ENCODE measurements at places on chromosomes 13 and 19.
A peak's percentile ranks its signal among the peaks of the same experiment; 100 is the strongest.

GRCh38 chr19:19515642-19516519 is at the start of gene NDUFA13:
NDUFA13 (plus strand) TSS chr19:19516225; CDS start chr19:19516239, 14 bp downstream.
- DNase-seq = peak; percentile 27

- peak; percentile 95 for DNase-seq
Observed at GRCh38 chr13:27919659-27919933, 204 bp upstream of the PDX1 start.

DNA sequence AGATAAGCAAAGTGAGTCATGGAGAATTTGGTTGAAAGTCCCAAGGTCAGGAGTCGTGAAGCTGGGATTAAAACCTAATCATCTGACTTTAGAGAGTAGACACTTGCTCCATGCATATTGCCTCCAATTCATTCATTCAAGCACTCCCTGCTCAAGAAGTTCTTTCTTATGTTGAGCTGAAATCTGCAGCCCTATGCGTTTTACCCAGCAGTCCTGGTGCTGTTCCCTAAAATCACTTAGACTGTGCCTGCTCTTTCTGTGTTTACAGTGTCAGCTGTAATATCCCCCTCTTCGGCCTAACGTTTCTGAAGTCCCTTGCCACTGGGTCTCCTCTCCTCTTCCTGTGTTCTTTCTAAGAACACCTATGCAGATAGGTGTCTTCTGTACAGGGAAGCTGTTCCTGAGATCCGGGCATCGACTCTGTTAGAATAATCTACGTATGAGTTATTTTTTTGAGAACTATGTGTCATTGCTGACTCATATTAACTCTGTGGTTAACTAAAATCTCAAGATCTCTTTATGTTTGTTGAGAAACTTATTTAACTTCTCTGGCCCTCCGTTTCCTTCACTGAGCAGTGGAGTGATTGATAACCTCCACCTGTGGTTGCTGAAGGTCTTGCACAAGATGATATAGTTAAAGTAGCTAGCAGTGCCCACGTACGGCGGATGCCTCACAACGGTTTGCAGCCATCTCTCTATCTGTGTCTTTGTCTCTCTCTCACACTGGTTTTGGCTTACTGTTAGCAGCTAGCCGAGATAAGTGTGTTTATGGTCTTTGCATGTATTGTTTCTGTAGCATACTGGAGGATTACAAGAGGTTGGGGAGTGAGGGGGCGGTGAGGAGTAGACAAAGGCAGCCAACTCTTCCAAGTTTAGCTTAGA is 4.7 kb downstream of the ALOX5AP start:
- no peak for DNase-seq

GRCh38 chr19:46133777-46134241 is 9.3 kb upstream of the IGFL3 start:
- DNase-seq = no peak

GRCh38 chr13:79678100-79678499 is 197.1 kb downstream of the NDFIP2 start:
- DNase-seq = no peak

DNA sequence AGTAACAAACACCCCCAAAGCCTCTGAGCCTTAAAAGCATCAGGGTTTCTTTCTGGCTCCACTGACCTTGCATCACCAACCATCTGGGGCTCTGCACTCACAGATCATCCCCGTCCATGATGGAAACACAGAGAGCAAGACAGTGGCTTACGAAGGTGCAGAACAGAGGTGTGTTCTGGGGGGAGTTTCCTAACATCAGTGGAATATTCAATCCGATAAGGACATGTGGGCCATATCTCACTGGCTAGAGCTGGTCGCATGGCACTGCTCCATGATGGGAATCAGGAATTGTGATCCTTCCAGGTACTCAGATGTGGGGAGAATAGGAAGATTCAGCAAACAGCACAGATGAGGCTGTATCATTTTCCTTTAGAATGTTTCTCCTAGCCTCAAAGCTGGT is 457.2 kb downstream of the IRS2 start:
- no peak for DNase-seq

- DNase-seq = no peak
Observed at GRCh38 chr13:62781866-62782265, 1366.2 kb upstream of the PCDH20 start.

- no peak for DNase-seq
Observed at GRCh38 chr13:31518645-31519044, 220.7 kb upstream of the RXFP2 start.

DNA sequence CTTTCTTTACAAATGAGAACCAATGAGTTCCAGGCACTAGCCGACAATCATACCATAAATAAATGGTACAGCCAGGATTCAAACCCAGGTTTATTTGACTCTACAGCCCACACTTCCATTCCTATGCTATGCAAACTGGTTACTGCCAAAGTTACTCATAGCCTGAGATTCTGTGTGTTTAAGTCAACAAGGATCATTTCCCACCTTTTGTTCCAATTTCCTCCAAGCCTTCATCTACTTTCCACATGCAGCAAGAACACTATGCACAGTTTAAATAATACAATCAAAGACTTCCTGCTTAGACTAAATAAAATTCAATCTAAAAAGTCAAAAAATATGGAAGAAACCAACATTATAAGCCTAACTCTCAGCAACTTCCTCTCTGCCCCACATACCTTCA is 59.2 kb upstream of the KLF12 start:
- DNase-seq = no peak

GRCh38 chr13:75621147-75621546 is 15.0 kb upstream of the LMO7 start:
- DNase-seq = no peak

DNA sequence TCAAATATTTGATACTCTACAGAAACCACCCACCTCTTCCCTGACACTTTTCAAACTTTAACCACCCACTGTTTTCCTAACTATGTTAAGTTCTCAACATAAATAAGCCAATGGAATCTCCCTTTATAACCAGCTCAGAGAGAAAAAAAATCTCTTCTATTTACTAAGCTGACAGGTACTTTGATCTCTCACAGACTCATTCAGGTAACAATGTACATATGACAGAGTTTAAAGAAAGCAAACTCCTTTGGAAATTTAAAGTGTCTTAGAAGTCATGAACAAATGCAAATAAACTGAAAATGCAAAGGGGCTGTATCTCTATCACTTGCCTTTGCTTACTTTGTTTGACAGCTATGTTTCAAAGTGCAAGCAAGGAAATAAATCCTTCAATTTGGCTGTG is 109.3 kb downstream of the KLF12 start:
- no peak for DNase-seq

DNA sequence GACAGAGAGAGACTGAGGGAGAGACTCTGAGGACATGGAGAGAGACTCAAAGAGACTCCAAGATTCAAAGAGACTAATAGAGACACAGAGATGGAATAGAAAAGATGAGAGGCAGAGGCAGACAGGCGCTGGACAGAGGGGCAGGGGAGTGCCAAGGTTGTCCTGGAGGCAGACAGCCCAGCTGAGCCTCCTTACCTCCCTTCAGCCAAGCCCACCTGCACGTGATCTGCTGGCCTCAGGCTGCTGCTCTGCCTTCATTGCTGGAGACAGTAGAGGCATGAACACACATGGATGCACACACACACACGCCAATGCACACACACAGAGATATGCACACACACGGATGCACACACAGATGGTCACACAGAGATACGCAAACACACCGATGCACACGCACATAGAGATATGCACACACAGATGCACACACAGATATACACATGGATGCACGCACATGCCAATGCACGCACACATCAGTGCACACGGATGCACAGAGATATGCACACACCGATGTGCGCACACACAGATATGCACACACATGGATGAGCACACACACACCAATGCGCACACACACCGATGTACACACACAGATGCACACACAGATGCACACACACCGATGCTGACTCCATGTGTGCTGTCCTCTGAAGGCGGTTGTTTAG is 3.3 kb upstream of the F10 start:
- no peak for DNase-seq

GRCh38 chr13:63337921-63338320 is 1922.3 kb upstream of the PCDH20 start:
- no peak for DNase-seq

- DNase-seq = no peak
Observed at GRCh38 chr13:60690604-60691003, 293.6 kb downstream of the TDRD3 start.

DNA sequence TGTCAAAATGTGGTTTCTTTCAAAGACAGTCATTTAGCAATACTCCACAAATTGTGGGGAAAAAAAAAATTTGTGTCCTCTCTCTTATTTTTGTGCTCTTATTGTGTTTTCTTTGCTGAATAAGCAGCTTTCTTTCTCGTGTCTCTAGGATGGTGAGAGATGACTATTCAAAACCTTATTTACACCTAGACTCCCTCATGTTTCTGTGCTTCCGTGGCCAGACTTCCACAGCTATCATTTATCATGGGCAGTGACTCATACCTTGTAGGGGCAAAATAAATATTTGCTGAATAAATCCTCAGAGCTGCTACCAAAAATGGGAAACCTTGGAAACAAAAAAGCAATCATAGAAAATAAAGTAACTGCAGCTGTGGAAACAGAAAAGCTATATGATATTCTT is 204.9 kb upstream of the MIR17HG start:
- DNase-seq = no peak

DNA sequence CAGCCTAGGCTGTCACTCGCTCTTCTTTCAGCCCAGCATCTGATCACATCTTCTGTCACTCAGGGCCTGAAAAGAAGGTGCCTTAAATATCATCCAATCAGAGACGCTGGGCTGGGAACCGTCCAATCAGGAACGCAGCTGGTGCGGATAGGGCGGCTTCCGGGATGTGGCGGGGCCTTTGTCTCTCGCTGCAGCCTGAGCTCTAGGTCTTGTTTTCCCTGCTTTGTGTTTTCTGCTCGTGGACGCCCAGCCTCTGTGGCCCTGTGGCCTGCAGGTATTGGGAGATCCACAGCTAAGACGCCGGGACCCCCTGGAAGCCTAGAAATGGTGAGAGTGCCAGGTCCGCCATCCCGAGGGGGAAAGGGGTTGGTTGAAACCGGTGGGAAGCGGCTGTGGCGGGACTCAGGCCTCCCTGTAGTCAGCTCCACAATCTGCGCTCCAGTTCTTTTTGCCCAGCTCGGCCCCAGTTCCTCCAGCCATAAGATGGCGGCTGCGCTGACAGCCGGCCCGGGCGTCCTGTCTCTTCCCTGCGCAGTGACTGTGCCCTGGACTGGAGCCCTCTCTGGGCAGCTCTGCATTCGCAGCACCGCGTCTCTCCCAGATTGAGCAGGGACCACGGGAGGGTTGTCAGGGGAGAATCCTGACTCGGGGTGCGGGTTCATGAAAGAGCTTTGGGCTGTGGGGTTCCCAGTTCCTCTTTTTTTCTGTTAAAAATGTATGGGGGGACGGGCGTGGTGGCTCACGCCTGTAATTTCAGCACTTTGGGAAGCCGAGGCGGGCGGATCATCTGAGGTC is at the start of gene ZNF85:
Gene ZNF85 (plus strand): TSS at position 175 of the 795 bp plus-strand sequence. CDS start 150 bp downstream, at position 325.
- DNase-seq = peak; percentile 39

- no peak for DNase-seq
Observed at GRCh38 chr13:21723807-21724505, 53.1 kb downstream of the FGF9 start.

- no peak for DNase-seq
Observed at GRCh38 chr19:10655457-10656312, 1.5 kb downstream of the ILF3 start.

DNA sequence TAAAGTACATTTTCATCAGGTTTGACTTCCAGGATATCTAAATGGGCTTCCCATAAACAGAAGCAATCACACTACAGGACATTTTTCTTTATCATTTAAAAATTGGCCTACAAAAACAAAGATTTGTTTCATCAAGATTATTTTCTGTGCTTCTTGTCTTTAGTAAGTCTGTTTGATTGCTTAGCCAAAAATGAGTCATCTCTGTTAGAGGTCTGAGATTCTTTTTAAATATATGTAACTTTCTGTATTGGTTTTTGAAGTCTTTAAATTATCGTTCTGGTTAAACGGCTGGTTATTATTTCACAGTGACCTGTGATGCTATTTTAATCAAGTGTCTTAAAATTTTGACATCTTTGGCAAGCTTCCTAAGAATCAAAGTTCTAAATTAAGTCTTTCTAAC is 62.7 kb downstream of the SLITRK1 start:
- DNase-seq = no peak

- DNase-seq = no peak
Observed at GRCh38 chr19:46739290-46739771, 6.5 kb upstream of the FKRP start.

GRCh38 chr13:88585861-88586260 is 914.7 kb downstream of the SLITRK5 start:
- DNase-seq = no peak

DNA sequence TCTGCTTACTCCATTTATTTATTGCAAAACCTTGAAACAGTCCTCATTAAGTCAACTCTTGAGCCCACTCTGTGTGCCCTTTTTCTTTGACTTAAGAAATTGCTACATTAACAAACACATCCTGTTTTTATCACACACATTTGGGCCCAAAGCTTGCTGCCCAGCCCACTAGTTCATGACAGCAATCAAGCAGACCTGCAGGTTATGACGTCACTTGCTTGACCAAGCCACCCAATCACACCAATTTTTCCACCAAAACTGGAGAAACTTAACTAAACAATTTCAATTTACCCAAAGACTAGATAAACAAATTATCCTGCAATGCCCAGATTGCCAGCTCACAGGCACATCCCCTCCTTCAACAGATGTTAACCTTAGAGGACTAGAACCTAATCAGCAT is 120.7 kb downstream of the ZNF429 start:
- DNase-seq = no peak

DNA sequence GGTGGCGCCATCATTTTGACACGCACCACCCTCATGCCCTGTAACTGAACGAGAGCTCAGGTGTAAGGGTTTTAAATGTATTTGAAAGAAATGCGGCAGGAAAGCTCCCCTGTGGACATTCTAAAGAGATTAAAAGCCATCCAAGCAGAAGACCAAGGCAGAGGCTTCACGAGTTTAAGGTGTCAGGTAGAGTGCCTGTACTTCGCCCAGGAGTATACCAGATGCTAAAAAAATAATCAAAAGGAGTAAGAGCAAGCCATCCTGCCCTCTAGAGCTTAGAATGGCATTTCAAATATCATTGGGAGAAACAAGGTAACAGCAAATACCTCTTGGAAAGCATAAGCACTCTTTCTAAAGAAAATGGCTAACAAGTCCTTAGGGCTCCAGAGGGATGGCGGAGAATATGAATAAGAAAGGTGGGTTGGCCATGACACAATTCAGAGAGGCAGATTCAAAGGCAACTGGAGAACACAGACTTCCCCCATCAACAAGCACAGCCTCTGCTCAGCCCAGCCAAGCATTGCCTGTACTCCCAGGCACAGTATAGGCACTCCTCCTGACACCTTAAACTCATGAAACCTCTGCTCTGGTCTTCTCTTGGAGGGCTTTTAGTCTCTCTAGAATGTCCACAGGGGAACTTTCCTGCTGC is 447.6 kb downstream of the SUCLA2 start:
- no peak for DNase-seq

GRCh38 chr13:32047793-32048192 is 16.2 kb downstream of the FRY start:
- no peak for DNase-seq

GRCh38 chr13:71115301-71115700 is 751.7 kb downstream of the DACH1 start:
- no peak for DNase-seq

- no peak for DNase-seq
Observed at GRCh38 chr13:45733361-45733760, 31.2 kb downstream of the CBY2 start.

GRCh38 chr13:97386801-97387484 is 47.0 kb upstream of the RAP2A start:
- no peak for DNase-seq

- DNase-seq = no peak
Observed at GRCh38 chr13:50513300-50513877, 330.1 kb downstream of the DLEU7 start.

GRCh38 chr13:44263751-44264620 is 109.6 kb upstream of the SERP2 start:
- DNase-seq = no peak
